ENCODE measurements at places on chromosomes 13 and 19.
A peak's percentile ranks its signal among the peaks of the same experiment; 100 is the strongest.

DNA sequence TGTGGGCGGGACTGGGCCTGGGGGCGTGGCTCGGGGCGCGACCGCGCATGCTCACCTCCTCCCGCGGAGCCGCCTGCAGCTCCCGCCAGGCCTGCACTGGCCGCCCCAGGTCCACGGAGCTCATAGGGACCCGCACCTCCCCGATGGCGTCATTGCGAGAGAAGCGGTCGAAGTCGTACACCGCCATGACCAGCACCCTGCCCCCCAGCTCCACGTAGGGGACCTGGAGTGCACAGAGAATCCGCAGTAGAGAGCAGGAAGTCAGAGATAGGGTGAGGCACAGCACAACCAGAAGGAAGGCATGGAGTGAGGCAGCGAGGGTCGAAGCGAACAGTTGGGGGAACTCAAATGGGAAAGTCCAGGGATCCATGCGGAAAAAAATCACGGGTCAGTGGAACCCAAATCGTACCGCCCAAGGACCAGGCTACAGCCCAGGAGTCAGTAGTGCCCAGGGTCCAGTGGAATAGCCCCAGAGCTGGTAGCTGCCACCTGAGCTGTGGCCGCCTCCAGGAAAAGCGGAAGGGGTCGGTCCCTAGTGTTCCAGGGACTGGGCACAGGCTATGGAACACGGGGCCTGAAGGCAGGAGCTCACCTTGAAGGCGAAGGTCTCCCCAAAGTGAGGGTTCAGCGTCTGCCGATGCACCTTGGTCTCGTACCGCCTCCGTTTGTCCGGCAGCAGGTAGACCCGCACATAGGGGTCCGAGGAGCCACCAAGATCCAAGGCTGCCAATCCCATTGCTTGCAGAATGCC is 4.8 kb downstream of the SYT5 start:
- no peak for DNase-seq

GRCh38 chr13:38804536-38804935 is 117.7 kb downstream of the FREM2 start:
- no peak for DNase-seq

GRCh38 chr19:18225702-18226468 is at the start of gene PDE4C:
Gene PDE4C, minus strand, starts transcription at chr19:18226438. Its CDS starts 23 bp downstream, at chr19:18226415.
- DNase-seq, result no peak

- DNase-seq, result no peak
These were observed 48.3 kb downstream of the ELF1 start for GRCh38 chr13:40970803-40971202.

GRCh38 chr13:98658131-98658530 is 81.2 kb upstream of the STK24 start:
- no peak for DNase-seq

DNA sequence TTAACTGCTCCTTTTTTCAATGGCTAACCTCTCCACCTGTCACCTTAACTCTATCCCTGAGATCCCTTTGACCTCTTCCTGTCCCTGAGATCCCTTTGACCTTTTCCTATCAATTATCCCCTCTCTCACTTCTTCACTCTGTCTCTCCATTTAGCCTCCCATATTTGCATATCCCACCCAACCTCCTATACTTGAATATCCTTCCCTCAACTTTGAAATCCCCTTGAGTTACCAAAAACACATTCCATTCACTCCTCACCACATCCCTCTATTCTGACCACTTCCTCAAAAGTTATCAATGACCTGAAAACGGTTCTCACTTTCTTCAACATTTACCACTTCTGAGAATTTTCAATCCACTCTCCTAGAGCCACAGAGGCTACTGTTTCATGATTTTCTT is 3.0 kb downstream of the MYCBP2 start:
- no peak for DNase-seq

- DNase-seq, result no peak
These were observed 8.7 kb upstream of the ZNF444 start for GRCh38 chr19:56132316-56132822.

GRCh38 chr13:114132419-114133121 is at the start of gene RASA3:
Gene RASA3, minus strand, starts transcription at chr13:114132623. Its CDS starts 134 bp downstream, at chr13:114132489.
- peak; percentile 63 for DNase-seq

- DNase-seq, result no peak
These were observed 77.6 kb downstream of the KDM4B start for GRCh38 chr19:5046339-5047039.

DNA sequence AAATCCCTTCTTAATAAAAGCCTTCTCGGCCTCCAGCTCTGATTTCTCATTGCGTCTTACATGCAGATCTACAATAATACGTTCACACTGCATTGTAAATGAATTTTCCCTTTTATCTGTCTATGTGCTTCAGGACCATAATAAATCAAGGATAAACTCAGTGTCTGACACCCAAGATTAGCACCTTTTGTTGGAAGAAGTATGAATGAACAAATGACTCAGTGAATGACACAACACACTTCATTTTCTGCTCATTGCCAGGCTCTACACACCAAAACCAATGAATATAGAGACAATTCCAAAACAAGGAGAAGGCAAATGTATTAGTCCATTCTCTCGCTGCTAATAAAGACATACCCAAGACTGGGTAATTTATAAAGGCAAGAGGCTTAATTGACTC is 1224.4 kb downstream of the EFNB2 start:
- DNase-seq, result no peak

GRCh38 chr13:28819735-28820098 is 422 bp upstream of the MTUS2 start:
- peak; percentile 4 for DNase-seq

DNA sequence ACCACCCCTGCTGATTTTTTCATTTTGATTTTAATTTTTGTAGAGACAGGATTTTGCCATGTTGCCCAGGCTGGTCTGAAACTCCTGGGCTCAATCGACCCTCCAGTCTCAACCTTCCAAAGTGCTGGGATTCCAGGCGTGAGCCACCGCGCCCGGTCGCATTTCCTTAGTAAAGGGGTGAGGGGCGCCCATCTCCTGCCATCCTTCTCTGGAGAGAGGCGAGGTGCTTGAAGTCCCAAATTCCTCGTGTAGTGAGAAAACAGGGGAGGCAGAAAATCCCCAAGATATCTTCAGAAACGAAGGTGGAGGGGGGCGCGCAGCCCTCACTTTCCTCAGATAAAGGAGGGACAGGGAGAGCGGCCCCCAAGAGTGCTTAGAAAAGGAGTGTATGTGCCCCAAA is 21.0 kb upstream of the GATAD2A start:
- no peak for DNase-seq

- DNase-seq, result no peak
These were observed 3.5 kb downstream of the KLF2 start for GRCh38 chr19:16327911-16328823.

- no peak for DNase-seq
These were observed 1.3 kb downstream of the HNRNPL start for GRCh38 chr19:38848299-38849146.

DNA sequence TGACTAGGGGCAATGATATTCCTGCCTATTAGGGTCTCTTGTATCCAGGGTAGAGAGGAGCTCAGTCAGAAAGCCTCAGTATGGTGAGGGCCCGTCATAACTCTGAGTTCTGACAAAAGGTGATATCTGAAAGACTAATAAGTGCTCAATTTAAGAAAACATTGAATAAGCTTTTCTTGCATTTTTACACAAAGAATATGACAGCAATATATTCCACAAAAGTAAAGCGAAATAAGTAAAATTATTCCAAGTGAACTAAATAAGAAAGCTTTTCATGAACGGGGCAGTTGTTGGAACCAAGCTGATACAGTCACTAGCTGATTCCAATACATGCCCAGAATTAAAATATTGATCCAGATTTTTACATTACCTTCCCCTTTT is 40.5 kb downstream of the CEACAM1 start:
- no peak for DNase-seq

GRCh38 chr13:43785261-43785649 is 1.5 kb downstream of the ENOX1 start:
- no peak for DNase-seq

- no peak for DNase-seq
These were observed 27.7 kb upstream of the NFIC start for GRCh38 chr19:3338541-3339181.

GRCh38 chr19:6173190-6173589 is 37.7 kb downstream of the ACSBG2 start:
- DNase-seq, result no peak

GRCh38 chr13:31909864-31910551 is 121.6 kb upstream of the FRY start:
- DNase-seq, result no peak

GRCh38 chr13:75762076-75762937 is 126.2 kb downstream of the LMO7 start:
- no peak for DNase-seq
